ENCODE measurements at places on chromosomes 5 and 9.

GRCh38 chr5:173730632-173731298 is 114.3 kb upstream of the BOD1 start:
- DNase-seq = no peak

GRCh38 chr5:133927300-133928180 is 40.9 kb downstream of the C5orf15 start:
- DNase-seq = no peak

GRCh38 chr5:93708442-93708841 is 33.0 kb downstream of the POU5F2 start:
- no peak for DNase-seq

DNA sequence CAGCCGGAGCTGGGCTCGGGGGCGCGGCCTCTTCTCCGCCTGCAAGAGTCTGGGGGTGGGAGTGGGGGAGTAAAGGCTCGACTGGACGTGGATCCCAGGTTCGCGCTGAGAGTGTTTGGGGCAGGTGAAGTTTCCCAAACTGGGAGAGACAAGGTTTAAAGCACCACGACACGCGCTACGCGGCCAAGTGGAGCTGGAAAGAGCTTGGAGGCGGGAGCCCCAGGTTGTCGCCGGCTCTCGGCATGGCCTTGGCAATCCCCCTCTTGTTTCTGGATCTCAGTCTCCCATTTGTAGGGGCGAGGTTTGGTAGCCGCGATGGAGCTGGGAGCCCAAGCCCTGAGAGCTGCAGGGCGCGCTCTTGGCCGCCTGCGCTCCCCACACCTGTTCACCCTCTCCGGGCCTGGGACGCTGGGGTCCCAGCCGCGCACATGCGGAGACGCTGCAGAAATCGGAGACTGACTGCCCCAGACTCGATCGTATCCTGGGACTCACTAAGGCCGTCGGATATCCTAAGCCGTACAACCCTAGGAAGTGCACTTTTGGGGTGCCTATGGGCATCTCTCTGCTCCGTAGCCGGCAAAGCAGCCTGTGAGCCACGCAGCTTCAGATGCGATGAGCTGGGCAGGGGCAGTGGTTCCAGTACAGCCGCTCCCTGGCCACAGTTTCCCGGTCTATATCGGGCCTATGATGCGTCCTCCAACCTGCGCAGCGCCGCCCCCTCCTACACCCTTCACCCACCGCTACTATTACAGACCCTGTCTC is 937 bp downstream of the TMOD1 start:
- DNase-seq = no peak

GRCh38 chr9:127521919-127522304 is 70.6 kb downstream of the LRSAM1 start:
- DNase-seq = no peak

DNA sequence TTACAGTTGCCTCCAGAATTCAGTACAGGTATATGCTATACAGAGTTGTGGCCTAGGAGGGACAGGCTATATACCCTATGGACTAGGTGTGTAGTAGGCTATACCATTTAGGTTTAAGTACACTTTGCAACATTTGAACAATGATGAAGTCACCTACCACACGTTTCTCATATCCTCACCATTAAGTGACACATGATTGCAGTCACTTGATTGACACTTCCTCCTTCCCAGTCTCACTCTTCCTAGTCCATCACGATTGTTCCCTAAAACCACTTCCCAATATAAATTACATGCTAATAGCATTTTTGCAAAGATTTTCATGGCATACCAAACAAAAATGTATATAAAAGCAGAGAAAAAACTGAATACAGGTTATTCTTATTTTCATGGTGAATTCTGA is 312.2 kb downstream of the EPB41L4A start:
- no peak for DNase-seq

- no peak for DNase-seq
Observed at GRCh38 chr9:90219548-90220118, 423.0 kb downstream of the DIRAS2 start.

GRCh38 chr5:122436615-122437014 is 124.6 kb downstream of the SNCAIP start:
- DNase-seq = no peak

DNA sequence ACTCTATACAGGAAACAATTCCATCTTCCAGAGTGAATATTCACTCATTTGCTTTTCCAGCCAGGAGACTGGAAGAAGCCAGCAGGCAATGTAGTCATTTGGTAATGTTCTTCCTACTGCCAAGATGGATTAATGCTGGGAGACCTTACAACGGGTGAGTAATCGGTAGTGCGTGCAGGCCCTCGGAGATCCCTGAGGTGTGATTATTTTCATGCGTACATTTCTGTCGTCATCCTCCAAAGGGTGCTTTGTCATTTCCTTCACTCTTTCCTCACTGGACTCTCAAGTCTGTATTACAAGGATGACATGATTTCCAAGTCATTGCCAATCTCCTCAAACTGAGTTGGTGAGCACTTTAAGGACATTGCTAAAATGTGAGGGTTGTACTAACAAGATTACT is 263.5 kb downstream of the CWC27 start:
- no peak for DNase-seq

DNA sequence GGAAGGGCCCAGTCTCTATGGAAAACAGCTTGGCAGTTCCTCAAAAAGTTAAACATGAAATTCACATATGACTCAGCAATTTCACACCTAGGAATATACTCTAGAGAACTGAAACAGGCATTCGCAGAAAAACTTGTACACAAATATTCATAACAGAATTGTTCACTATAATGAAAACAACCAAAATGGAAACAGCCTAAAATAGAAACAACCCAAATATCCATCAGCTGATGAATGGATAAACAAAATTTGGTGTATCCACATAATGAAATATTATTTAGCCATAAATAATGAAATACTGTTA is 4.8 kb upstream of the GPR150 start:
- DNase-seq = no peak

DNA sequence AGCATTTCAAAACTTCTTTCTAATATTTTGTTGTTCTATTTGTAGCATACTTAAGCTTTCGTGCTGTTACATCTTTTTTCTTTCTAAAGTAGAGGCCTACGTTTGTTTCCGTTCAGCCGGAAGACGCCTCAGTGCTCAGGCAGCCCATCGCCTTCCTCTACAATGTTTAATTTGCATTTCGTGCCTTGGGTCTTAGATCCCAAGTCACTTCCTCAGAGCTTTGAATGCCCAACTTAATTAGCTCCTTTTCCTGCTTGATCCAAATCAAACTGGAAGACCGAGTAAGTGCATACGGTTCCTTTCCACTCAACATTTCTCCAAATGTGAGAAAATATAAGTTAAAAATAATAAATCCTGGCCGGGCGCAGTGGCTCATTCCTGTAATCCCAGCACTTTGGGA is 43.2 kb downstream of the MRPL36 start:
- DNase-seq = no peak

DNA sequence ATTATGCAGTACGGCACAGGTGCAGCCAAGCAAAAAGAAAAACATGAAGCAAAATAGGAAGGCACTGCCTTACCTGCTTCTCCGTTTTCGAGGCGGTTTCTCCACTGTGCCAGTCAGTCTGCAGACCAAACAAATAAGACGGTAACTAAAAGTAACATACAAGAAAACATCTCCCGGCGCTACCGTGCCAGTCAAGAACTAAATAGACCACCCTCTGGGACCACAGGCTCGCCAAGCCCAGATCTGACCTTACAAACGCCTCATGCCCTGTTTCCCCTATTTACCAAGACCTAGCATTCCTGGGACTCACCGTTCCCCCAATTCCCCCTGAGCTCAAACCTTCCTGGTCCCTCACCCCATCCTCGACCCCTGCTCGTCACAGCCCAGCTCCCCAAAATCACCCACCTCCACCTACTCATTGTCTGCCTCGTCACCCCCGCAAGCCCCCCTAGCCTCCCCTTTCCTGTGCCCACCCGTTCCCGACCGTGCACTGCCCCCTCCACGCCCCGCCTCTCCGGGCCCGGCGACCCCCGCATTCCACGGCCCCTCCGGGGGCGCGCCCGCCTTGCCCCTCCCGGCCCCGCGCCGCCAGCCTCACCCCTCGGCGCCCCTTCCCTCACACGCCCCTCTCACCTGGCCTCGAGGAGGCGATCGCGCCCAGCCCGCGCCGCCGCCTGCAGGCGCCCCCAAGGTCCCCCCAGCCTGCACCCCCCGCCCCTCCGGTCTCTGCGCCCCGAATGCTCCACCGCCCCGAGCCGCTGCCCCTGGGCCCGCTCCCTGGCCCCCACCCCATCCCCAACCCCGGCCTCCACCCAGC is 560 bp downstream of the SCAI start:
- DNase-seq = no peak

GRCh38 chr5:147504011-147504410 is 5.9 kb downstream of the DPYSL3 start:
- no peak for DNase-seq

GRCh38 chr5:10124287-10124686 is 125.4 kb downstream of the ATPSCKMT start:
- peak; percentile 33 for DNase-seq

DNA sequence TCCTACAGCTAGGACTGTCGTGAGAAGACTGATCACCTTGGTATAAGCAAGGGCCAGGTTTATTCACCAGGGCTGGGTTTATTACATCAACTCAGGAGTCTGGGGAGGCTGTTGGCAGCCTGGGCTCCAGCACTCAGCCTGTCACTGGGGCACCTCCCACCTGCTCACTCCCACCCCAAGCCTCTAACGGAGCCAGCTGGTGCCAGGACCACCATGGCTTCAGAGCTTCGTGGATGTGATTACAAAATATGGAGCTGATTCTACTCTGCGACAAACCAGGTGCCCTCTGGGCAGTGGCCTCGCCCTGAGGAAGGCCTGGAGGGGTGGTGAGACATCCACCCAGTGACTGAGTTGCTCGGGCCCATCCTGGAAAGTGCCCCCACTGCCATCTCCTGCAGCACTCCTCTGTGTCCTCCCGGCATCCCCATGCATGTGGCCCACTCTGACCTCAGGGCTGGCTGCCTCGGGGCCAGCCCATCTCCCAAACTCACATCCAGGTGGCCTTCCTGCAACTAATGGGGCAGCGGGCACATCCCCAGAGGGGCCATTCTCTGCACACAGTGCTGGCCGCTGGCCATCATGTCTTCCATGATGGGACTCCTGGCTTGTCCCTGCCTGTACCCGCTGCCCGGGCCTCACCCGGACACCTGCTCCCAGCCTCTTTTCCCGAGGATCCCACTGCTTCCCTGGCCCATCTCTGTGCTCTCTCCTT is 49.6 kb downstream of the SECISBP2 start:
- DNase-seq = no peak

DNA sequence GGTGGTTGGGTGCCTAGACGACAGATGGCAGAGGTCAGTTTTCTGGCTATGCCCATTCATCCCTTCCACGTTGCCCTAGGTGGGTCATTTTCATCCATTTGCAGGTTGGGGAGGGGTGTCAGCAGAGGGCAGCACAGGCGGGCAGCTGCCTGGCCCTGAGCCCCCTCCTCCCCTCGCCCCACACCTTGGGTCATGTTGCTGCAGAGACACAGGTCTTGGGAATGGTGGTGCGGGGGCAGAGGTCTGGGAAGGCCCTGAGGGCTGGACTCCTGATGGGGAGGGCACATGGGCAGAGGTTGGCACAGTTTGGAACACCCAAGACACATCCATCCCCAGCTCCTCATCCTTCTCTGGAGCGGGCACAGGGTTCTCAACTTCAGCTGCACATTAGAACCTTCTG is 103.2 kb upstream of the LMX1B start:
- DNase-seq = no peak

DNA sequence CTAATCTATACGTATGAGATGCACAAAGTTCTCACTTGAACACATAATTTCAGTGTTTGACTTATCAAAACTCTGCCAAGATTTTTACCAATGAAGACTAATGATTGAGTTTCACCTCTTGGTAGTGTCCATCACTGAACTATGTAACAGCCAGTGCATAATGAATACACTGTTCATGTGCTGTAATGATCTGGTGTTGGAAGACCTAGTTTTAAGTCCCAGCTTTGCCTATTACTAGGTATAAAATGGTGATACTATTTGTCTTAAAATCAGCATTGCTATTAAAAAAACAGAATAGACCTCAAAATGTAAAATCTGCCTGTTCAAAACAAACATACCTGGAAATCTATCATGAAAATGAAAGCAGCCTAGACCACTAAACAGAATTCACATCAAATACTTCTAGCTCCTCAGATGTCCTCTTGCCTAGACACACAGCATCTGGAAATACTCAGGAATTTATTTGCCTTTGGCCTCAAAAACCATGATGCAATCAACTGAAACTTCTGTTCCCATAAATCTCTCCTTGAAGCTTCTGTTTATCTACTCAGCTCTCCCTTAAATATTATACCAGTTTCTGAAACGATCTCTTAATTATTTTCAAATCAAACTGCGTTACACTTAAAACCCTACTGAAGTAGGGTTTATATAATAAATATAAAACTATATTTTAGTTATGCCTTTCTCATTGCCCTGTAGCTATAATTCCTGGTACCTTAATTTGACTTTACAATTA is 38.1 kb downstream of the MRPS27 start:
- DNase-seq = no peak

- DNase-seq = no peak
Observed at GRCh38 chr5:64872044-64872443, 103.3 kb downstream of the CWC27 start.

DNA sequence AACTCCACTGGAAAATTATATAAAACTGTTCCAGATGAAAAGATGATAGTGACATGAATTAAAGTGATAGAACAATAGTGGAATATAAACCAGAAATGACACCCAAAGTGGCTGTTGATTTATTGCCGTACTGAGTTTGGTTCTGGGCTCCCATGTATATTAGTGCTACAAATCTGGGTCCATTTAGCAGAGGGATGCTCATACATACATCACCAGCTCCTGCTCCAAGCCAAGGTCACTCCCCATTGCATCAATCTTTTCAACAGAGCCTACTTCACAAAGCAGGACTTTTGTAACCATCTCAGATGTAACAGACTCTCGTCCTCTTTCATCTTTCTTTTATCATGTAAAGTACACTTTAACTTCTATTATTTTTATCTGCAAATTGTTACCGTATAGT is 208.6 kb downstream of the GAPVD1 start:
- no peak for DNase-seq

DNA sequence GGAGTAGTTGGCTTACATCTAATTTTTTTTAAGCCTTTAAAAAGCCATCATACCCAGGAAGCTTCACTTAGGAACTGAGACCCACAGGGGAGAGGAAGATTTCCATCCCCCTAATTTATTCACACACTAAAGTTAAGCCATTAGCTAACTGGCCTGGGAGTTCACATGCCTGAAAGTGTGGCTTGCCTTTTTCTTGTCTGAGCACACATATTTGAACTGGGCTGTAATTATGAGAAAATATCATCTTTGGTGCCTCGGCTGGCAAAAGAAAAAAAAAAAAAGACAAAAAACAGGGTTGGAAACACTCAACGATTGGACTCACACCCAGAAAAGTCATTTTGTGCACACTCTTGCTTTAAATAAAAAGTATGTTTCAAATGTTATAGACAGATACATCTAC is 847.3 kb downstream of the MAT2B start:
- DNase-seq = no peak

DNA sequence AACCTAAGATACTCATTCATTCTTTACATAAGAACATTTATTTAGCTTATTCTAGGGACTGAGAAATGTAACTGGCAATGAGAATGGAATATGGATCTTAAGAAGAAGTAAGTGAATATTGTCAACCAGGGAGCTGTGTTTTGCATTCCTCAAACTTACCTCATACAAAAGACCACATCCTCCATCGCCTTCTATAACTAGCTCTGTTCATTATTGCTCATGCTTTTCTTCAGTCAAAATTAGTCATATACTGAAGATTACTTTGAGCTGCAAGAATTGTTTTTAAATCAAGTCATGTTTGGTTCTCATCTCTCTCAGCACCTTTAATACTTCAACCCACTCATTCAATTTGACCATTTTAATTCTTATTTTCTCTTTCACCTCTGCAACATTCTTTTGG is 140.3 kb upstream of the RASA1 start:
- peak; percentile 22 for DNase-seq

Measured in SJSA1 (cell line).